ENCODE measurements at places on chromosomes 6 and 20.

DNA sequence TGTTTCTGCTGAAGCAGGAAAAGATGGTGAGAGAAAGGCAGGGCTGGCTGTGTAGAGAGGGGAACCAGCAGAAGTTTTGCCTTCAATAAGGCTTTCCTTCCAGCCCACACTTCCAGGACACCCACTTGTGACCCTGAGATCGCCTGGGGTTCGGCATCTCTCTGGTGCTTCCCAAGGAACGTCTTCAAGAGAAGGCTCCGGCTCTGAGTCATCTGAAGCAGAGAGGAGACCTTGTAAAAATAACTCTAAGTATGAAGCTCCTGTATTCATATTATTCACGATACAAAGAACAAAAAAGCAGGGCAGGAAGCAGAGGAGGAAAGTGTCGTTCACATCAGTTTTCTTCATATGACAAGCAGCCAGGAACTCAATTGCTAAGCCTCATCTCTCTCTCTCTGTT is 95.4 kb upstream of the MRPS10 start:
- H3K4me3 ChIP-seq, result no peak overlapping the region
- H3K27me3 ChIP-seq, result no peaks in the 10 kb centered on the region
- no peak overlapping the region for H3K27ac ChIP-seq
- DNase-seq, result no peak
- H3K36me3 ChIP-seq, result peaks cover 7% of the 10 kb centered on the region

DNA sequence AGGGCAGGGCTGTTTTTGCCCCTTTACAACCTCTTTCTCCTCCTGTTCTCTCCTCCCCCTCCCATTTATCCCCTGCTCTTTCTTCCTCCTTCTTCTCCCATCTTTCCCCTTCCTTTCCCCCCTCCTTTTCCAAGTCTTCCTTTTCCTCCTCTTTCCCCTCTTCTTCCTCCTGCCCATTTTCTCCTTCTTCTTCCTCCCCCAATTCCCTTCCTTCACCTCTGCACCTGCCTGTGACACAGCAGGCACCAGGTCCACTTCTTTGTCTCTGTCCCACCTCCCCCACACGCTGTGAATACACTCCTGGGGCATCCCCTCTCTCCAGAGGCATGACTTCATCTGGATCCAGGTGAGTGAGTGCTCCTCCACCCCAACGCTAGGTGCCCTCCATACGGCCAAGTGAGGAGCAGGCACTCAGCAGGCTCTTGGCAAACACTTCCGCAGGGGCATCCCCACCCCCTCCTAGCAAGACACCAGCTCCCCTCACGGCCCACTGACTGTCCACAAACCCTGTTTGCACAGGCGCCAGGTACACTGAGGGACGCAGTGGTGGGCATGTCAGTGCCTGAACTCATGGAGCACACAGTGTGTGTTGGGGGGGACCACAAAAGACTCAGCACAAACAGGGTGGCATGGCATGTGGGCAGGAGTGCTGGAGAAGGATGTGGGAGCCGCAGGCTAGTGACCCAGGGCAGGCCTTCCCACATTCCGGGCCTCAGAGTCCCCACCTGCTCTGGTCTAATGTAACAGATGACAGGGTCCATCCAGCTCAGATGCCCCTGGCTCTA is 10.7 kb upstream of the TLDC2 start:
- H3K4me1 ChIP-seq, result peaks cover 7% of the 10 kb centered on the region
- H3K36me3 ChIP-seq, result no peaks in the 10 kb centered on the region
- no peak overlapping the region for H3K4me3 ChIP-seq
- DNase-seq, result no peak
- no peak overlapping the region for H3K27ac ChIP-seq

DNA sequence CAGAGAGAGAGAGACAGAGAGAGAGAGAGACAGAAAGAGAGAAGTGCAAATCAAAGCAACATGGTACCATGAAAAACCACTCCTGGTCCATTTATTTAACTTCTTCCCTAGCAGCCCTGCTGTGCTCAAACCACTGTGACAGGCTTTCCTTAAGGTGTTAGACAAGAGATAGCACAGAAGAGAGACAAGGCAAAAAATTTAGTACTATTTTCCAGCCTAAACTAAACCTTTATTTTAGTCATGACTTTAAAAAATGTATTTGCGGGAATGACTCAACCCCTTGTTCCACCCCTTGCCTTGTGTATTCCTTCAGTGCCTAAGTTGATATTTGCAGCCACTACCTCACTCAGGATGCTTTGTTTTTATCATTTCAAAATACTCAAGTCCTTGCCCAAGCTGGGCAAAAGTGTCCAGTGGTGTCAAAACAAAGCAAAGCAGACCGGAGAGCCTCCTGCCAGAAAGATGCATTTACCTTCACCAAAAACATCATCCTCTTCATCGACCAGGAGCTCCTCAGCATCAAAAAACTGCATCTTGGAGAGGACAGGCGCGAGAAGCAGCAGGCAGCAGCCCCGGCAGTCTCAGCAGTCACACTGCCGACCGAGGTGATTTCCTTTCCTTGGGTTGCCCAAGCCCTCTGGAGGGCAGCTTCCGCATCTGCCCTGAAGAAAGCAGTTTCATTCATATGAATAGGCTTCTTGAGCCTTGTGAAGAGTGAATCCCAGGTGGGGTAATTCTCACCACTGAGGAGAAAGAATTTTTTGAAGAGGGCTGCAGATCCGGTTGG is at the start of gene RIPOR2:
Gene RIPOR2 (minus strand): TSS at position 595 of the 787 bp plus-strand sequence. CDS start 62 bp downstream, at position 533.
- H3K27me3 ChIP-seq, result no peaks in the 10 kb centered on the region
- peak within 1 kb of the TSS; percentile 89 for H3K4me3 ChIP-seq
- peaks cover 34% of the 10 kb centered on the region for H3K4me1 ChIP-seq
- H3K36me3 ChIP-seq, result peaks cover 28% of the 10 kb centered on the region
- DNase-seq, result peak; percentile 65
- peak within 1 kb of the TSS; percentile 71 for H3K27ac ChIP-seq

- no peak for DNase-seq
- H3K27ac ChIP-seq, result no peak overlapping the region
- H3K27me3 ChIP-seq, result no peaks in the 10 kb centered on the region
- H3K4me3 ChIP-seq, result no peak overlapping the region
- H3K36me3 ChIP-seq, result no peaks in the 10 kb centered on the region
- no peaks in the 10 kb centered on the region for H3K4me1 ChIP-seq
These were observed 70.5 kb upstream of the MYLIP start for GRCh38 chr6:16058201-16058928.
